ENCODE measurements at places on chromosomes 4 and X. TPM values are rescaled to one million over a fixed set of nuclear protein-coding genes. Genes with fewer than 3 reads are reported as not detected.

DNA sequence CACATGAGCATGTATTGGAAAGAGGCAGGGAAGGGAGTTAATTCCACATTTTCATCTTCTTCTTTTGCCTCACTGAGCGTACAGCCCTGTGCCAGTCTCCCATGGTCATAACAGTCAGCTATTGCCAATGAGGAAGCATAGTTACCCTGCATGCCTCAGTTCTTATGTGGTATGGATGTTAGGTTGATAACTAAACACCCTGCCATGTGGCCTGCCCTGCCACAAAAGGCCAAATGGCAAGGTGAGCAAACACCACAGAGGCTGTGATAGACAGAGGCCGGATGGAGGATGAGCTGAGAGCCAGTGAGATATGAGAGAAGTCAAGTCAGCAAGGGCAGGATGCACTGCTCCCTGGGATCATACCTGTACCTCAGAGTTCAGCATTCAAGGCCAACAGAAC is 59.3 kb downstream of the BTC start:
- H3K27me3 ChIP-seq, result peaks cover 6% of the 10 kb centered on the region
- no peak for DNase-seq
- no peaks in the 10 kb centered on the region for H3K36me3 ChIP-seq
- H3K4me3 ChIP-seq, result no peak overlapping the region

- H3K27ac ChIP-seq, result no peak overlapping the region
- H3K36me3 ChIP-seq, result no peaks in the 10 kb centered on the region
- no peaks in the 10 kb centered on the region for H3K4me1 ChIP-seq
- H3K27me3 ChIP-seq, result peaks cover 2% of the 10 kb centered on the region
- DNase-seq, result peak; percentile 47
These were observed 53.8 kb downstream of the VSIG4 start for GRCh38 chrX:65985922-65986588.

- H3K4me3 ChIP-seq, result no peak overlapping the region
- no peaks in the 10 kb centered on the region for H3K36me3 ChIP-seq
- H3K27ac ChIP-seq, result no peak overlapping the region
- peak; percentile 51 for DNase-seq
These were observed 11.8 kb upstream of the DCUN1D4 start for GRCh38 chr4:51831133-51831532.

GRCh38 chrX:137118536-137118935 is 84.7 kb upstream of the GPR101 start:
- no peaks in the 10 kb centered on the region for H3K36me3 ChIP-seq
- DNase-seq, result no peak
- H3K27me3 ChIP-seq, result no peaks in the 10 kb centered on the region
- no peaks in the 10 kb centered on the region for H3K4me1 ChIP-seq
- no peak overlapping the region for H3K4me3 ChIP-seq
- H3K27ac ChIP-seq, result no peak overlapping the region

The FRMD7 gene
- not detected for total RNA-seq

The OTC gene
- total RNA-seq, result not detected

The MUC7 gene
- total RNA-seq, result not detected

Measured in IMR-90 (cell line).